ENCODE measurements at places on chromosomes 5 and 9.
A peak's percentile ranks its signal among the peaks of the same experiment; 100 is the strongest.

- no peak for DNase-seq
These were observed 98.6 kb downstream of the TMEM215 start for GRCh38 chr9:32881948-32882347.

GRCh38 chr9:92615790-92616189, 54.1 kb downstream of the IPPK start:
- no peak for DNase-seq

- no peak for DNase-seq
These were observed 142.8 kb upstream of the COL5A1 start for GRCh38 chr9:134498814-134499166.

- DNase-seq = no peak
These were observed 6.7 kb downstream of the INIP start for GRCh38 chr9:112711050-112711689.

DNA sequence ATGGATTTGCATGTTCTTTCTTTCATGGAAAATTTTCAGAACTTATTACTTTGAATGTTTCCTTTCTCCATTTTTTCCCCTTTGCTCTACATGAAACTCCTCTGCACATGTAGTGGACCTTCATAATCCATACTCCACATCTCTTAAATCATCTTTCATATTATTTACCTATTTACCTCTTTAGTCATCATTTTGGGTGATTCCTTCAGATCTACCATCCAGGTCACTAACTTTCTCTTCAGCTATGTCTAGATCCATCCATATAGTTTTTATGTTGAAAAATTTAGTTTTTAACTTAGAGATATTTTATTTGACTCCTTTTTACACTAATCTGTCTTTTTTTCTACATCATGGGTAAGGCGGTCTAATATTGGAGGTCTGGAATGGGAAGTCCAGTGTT, 586.6 kb downstream of the NR2F1-AS1 start:
- DNase-seq = no peak

GRCh38 chr9:128114326-128115186, 13.0 kb downstream of the PTGES2 start:
- DNase-seq = no peak

- DNase-seq = no peak
These were observed at the start of gene CDO1 for GRCh38 chr5:115816226-115817081. TSS of gene CDO1 (minus strand) at chr5:115816659. CDS start at chr5:115816397, 262 bp downstream.

- no peak for DNase-seq
These were observed 76.2 kb upstream of the PTPN3 start for GRCh38 chr9:109574061-109574882.

DNA sequence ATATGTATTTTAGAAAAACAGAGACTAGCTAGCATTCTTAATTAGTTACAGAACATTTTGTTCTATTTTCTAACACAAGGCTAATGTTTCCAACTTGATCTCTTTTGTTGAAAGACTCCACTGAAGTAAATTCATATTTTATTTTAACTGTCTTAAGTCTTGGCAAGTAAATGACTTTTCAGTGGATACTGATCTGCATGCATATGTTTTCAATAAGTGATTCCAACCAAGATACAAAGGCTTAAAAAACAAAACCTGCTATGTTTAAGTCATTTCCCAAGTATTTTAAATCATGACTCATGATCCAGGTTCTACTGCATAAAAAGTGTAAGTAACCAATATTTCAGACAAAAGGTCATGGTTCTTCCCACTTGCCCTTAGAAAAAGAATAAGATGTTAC, 5.7 kb downstream of the CDO1 start:
- DNase-seq = no peak

DNA sequence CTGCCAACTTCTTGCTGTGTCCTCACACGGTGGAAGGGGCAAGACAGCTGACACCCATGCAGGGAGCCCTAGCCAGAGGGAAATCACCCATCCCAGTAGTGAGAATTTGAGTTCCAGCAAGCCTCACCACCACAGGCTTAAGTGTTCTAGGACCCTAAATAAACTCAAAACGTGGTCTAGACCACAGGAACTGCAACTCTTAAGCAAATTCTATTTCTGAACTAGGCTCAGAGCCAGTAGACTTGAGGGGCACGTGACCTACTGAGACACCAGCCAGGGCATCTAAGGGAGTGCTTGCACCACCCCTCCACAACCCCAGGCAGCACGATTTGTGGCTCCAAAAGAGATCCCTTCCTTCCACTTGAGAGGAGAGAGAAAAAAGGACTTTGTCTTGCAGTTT, 96.0 kb upstream of the PHF24 start:
- DNase-seq = no peak

DNA sequence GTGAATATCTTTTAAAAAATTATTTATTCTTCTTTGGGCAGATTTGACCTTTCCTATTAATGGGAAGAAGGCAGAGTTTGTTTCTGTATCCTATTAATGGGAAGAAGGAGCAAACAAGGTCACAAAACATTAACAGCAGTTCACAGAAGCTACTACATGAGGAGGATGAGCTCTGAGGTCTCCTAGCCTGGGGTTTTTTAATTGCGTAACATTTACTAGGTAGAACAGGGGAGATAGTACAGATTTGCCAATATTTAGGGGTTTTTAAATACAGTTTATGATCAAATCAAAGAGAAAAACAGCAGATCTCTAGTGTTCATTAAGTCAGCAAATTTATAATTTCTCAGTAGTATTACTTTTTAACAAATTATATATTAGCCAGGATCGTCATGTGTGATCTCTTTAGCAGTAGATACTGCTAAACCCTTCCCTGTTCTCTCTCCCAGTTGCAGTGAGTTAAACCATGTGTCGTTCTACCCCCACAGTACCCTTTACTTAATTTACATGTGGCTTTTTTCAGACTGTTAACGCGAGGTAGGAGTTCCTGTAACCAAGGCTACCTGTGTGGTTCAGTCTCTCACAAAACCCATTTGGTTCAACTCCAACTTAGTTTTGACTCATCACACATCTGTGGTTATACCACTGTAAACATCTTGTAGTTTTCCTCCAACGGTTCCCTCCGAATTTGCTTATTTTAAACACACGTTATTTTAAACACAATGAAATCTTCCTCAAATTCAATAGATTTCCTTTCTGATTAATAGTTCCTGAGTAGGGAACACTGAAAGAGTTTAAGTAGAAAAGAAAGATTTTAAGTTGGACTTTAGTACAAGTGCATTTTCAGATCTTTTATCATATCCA, 13.3 kb downstream of the SLC25A46 start:
- DNase-seq = no peak

DNA sequence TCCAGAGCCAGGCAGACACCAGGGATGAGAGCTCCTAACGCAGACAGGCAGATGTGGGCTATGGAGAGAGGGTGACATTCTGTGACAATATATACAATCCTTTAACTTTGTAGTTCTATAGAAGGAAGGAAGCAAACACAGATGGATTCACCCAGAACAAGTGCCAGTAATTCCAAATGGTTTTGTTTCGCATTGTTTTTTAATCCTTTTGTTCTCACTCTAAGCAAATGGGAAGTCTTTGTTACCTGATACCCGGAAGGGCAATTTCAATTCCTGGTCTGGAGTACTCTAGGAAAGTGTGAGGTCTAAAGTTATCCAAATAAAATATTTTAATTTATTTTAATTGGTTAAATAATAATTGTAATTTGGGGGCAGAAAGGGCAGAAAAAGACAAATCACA, 2.5 kb downstream of the FRMD3 start:
- no peak for DNase-seq

- DNase-seq = no peak
These were observed 13.2 kb downstream of the FRMPD1 start for GRCh38 chr9:37663926-37664325.

DNA sequence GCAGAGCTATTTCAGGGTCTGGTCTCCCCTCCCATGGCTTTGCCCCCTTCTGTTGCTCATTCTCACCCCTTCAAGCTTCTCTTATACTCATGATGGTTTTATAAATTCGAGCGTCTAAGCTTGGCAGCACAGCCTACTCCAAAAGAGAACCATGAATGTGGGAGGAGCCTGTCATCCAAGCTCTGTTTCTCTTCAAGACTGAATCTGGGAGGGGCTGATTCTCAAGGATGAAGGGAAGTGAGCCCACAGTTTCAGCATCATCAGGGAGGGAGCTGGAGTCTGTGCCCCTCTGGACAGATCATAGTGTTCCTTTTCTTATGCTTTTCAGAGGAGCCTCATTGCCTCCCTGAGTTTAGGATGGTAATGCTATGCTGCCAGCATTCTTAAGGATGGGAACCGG, 168.6 kb downstream of the CFAP90 start:
- no peak for DNase-seq

DNA sequence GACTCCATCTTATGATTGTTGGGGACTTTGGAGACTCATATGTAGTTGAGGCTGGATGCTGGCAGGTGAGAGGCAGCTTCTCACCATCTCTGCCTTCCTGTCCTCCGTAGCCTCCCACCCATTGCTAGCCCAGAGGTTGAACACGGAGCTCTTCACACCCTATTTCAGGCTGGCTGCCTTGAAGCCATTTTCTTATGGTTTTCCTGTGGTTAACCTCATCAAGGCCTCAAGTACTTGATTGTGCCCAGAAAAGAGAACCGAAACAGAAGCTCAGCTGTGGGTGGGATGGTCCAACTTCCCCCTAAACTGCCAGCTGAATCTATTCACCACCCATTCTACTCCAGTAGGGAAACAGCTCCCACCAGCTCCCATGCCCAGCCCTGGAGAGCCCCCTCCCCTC, 102.9 kb downstream of the LIFR start:
- peak; percentile 4 for DNase-seq

DNA sequence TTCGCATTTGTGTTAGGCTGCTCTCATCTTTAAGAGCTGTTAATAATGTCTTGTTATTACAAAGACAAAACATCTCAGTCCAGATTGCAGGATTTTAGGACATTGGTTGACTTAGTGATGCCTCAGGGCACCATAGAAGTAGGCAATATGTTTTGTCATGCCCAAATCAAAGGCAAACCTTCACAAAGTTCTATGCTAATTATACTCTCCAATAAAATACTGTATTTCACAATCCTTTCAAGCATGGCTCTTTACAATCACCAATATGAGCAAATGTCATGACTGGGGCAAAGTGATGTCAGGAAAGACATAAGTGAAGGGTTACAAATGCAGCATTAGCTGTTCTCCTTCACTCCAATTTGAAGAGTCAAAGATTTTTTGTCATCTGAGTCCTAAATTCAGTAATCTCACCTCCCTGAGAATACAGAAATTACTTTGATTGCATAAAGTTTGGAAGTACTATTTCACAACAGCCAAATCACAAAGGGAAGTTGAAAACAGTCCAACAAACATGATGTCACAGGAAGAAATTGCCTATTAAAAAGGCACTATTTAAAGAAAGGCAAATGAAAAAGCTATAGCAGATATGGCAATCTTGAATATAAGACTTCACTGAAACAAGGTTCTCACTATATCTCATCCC, 303.2 kb downstream of the PRR16 start:
- DNase-seq = no peak

GRCh38 chr9:104329245-104329644, 174.8 kb upstream of the OR13F1 start:
- DNase-seq = no peak

DNA sequence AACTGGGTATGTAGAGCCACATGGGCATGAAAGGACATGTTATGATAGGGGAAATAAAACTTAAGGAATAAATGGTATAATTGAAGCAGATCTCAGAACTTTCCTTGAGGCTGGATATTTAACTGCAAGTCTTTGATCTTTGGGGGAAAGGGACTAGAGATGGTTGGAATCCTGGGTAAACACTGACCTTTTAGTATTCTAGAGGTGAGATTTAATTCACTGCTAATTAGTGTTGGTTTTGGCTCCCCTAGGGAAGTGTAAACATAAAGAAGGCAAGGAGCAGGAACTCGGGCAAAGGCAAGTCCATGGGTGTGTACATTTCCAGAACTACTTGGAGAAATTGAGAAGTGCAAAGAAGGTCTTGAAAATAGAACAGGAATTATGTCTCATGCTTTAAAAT, 16.6 kb downstream of the NIM1K start:
- no peak for DNase-seq

GRCh38 chr9:886886-887285, 45.4 kb downstream of the DMRT1 start:
- DNase-seq = no peak

- DNase-seq = no peak
These were observed 75.2 kb upstream of the CTSL start for GRCh38 chr9:87650611-87651295.

DNA sequence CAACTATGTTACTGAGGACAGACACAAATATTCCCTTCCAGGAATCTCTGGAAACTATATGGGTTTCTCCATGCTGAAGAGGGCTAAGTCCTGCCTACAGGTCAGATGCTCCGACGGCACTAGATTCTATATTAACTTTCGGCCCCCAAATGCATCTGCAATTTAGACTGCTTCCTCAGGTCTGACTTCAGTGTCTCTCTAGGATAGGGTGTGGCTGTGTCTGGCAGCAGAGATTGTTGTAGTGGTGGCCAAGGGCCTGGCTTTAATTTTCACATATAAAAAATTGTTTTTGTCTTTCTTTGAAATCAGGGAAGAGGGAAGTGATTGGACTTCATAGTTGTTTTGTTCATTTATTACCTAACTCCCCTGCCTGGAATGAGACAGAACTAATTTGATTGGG, 101.8 kb downstream of the PJA2 start:
- no peak for DNase-seq

DNA sequence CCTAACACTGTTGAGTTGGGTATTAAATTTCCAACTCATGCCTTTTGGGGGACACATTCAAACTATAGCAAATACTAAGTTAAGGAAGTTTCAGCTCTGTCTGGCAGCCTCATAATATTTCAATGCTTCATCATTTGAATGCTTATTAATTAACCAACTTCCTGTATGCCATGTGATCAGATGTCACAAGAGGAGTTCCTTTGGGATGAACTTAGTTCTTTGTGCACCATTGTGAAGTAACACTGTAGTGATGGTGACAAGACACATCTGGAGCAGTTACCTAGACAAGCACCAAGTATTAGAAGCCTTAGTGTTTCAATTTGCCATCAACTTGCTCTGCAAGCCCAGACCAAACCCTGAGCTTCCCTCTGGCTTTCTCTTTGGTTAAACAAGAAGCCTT, 90.7 kb upstream of the IL12B start:
- DNase-seq = no peak

GRCh38 chr5:109681763-109682162, 8.0 kb upstream of the MAN2A1 start:
- DNase-seq = no peak

Measured in stimulated activated CD4-positive, alpha-beta T cell treated with anti-CD3 and anti-CD28 coated beads, TNF-alpha, amount 100 ng/mL, for 1 hour (primary cell).